ENCODE measurements at places on chromosomes 2 and 18. TPM values are rescaled to one million over a fixed set of nuclear protein-coding genes. Genes with fewer than 3 reads are reported as not detected.

Gene ARHGAP25
- total RNA-seq = not detected

Gene RAB6C
- not detected for total RNA-seq

Gene TIGD1
- total RNA-seq = 2.1 TPM

Gene TCF23
- not detected for total RNA-seq

DNA sequence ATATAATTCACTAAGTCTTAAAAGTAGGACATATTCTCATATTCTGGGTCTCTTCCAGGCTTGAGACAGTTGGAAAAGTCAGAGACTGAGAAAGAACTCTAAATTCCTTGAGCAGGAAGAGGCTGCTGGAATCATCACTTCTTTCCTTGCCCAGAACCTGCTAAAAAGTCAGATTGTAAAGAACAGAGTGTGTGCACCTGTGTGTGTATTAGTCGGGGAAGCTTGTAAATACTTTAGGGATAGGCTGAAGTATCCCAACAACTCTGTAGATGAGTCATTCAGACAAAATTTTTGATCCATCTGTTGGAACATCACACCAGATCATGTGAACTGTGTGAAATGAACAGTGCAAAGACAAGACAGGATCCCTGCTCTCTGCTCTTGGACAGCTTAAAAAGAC, 16.1 kb downstream of the GAREM1 start:
- peak; percentile 52 for DNase-seq

Data from myocyte (in vitro differentiated cells).